Testis (tissue), 5 donors: ENCODE measurements at places on chromosomes 6 and 20.

GRCh38 chr20:51961964-51962761 lies 159.8 kb upstream of the SALL4 start:
- H3K36me3 ChIP-seq, result no peaks in the 10 kb centered on the region
- H3K4me1 ChIP-seq, result no peaks in the 10 kb centered on the region
- no peak for DNase-seq
- no peak overlapping the region for H3K27ac ChIP-seq

- no peak overlapping the region for H3K27ac ChIP-seq
- DNase-seq, result no peak
- no peaks in the 10 kb centered on the region for H3K27me3 ChIP-seq
- H3K36me3 ChIP-seq, result no peaks in the 10 kb centered on the region
Observed at GRCh38 chr6:141309295-141309694, 823.4 kb upstream of the GJE1 start.

- no peaks in the 10 kb centered on the region for H3K27me3 ChIP-seq
- DNase-seq, result no peak
- peak overlapping the region; percentile 68 for H3K27ac ChIP-seq
- no peak overlapping the region for H3K4me3 ChIP-seq
- no peaks in the 10 kb centered on the region for H3K36me3 ChIP-seq
Observed at GRCh38 chr20:19875376-19876221, 117.5 kb downstream of the RIN2 start.

DNA sequence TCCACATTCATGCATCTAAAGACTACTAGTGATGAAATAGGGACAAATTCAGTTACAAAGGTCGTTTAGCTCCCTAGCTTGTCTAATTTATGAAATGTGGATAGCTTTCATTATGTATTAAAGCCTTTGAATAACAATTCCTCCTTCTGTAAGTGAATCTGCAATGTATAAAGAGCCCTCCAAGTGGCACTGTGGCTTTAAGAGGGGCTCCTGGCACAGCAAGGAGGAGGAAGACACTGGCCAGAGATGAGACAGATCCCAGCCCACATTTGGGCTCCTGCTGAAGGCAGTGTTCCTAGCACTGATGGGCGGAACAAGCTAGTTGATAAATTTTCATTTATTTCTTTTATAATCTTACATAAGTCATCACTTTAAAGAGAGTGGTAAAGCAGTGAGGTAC lies 17.6 kb upstream of the FUCA2 start:
- no peaks in the 10 kb centered on the region for H3K36me3 ChIP-seq
- no peak overlapping the region for H3K4me3 ChIP-seq
- no peaks in the 10 kb centered on the region for H3K27me3 ChIP-seq
- DNase-seq, result no peak
